ENCODE measurements at places on chromosomes 6 and 20. TPM values are rescaled to one million over a fixed set of nuclear protein-coding genes. Genes with fewer than 3 reads are reported as not detected.

DNA sequence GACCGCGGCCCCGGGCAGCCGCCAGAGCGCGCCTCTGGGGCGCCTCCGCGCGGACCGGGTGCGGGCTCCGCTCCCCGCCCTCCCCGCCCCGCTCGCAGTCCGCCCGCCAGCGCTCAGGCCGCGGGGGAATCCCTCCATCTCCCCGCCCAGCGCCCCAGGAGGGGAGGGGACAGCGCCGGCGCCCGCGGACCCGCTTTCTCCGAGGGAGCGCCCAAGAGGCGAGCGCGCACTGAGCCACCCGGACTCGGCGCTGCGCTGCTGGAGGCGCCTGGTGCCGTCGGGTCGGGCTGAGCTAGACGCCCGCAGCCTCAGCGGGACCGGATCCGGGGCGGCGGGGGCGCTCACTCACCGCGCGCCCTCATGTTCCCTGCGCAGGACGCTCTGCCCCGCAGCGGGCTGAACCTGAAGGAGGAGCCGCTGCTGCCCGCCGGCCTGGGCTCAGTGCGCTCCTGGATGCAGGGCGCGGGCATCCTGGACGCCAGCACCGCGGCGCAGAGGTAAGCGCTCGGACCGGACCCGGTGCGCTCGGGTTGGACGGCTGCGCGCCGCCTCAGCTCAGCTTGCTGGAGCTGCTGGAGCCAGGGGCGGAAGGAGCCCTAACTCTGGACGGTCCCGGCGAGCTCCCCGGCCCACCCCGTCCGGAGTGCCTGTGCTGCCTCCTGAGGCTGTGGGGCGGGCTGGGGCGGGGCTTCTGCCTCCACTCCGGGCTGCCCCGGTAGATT lies 867 bp downstream of the EBF4 start:
- DNase-seq = peak; percentile 54

- no peak for DNase-seq
Measured at GRCh38 chr6:21332077-21332476, 261.5 kb upstream of the SOX4 start.

DNA sequence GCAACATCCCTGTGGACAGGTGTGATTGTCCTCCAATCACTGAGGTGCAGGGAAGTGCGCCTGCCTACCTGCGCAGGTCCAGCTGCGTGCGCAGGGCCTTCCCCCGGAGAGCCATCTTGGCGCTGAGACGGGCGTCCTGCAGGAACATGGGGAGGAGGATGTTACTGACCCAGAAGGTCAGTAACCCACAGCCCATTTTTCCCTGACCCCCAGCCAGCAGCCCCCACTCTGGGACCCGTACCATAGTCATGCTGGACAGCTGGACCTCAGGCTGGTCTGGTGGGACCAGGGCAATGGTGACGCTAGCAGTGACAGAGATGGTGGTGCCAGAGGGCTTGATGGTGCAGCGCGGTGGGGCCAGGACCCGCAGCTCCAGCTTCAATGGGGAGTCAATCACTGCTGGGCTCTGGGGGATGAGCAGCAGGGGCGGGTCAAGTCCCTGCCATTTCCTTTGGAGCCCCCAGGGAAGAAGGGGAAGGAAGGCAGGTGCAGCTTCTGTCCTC lies 9.7 kb downstream of the PLTP start:
- no peak for DNase-seq

ZSWIM3 gene
- 3.7 TPM for total RNA-seq

GRCh38 chr20:61650912-61651733 lies 399.1 kb downstream of the CDH4 start:
- no peak for DNase-seq

RIMS4 gene
- total RNA-seq = 0.07 TPM

ADGRB3 gene
- not detected for total RNA-seq

GRCh38 chr6:53492860-53493634 lies 51.9 kb downstream of the GCLC start:
- DNase-seq = peak; percentile 45

GRCh38 chr6:71289039-71289801 lies 609 bp downstream of the OGFRL1 start:
- DNase-seq = peak; percentile 13

- no peak for DNase-seq
Measured at GRCh38 chr6:8855411-8855810, 420.1 kb upstream of the SLC35B3 start.

- DNase-seq = no peak
Measured at GRCh38 chr6:5158180-5158579, 73.0 kb downstream of the PPP1R3G start.

DNA sequence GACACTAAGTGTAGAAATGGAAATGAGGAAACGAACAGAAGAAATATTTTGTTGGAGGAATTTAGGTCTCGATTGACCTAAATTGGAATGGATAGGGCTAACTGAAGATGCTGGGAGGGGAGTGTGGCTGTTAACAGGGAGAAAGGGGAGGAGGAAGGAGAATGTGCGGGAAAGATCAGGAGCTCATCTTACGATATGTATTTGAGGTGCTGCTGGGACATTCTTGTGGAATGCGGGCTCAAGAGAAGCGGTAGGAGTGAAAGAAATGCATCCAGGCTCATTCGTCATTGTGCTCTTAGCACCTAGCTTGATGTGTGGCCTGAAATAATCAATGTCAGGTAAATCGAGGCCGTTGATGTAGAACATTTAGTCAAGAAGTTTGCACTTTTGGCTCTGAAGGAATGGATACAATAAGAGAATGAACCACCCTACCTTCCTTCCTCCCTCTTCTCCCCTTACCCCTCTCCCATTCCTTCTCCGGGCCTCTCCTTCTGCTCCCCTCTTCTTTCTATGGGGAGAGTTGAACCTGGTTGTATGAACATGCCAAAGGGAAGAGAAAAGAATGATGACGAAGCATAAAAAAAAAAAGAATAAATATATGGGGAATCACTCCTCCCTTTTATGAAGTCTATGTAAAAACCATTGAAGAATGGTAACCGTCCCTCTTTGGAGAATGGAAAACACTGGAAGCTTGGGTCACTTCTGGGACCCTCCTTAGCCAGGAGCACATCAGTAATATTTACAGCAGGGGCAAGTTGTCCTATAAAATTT lies 70.9 kb downstream of the SASH1 start:
- DNase-seq = no peak

DNA sequence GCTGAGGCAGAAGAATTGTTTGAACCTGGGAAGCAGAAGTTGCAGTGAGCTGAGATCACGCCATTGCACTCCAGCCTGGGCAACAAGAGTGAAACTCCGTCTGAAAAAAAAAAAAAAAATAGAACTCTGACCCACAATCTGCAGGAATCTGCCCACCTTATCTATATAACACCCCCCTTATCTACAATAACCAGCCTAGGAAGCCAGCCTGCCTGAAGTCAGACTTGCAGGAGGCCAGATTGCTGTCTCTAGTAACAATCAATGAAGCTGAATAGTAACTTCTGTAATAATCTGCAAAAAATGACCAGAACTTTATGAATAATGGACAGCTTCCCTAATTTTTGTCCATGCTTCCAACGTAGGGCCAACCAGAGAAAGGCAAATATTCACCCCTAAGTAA lies 352.5 kb downstream of the CD83 start:
- no peak for DNase-seq

BAG2 gene
- total RNA-seq = 7.0 TPM

DNA sequence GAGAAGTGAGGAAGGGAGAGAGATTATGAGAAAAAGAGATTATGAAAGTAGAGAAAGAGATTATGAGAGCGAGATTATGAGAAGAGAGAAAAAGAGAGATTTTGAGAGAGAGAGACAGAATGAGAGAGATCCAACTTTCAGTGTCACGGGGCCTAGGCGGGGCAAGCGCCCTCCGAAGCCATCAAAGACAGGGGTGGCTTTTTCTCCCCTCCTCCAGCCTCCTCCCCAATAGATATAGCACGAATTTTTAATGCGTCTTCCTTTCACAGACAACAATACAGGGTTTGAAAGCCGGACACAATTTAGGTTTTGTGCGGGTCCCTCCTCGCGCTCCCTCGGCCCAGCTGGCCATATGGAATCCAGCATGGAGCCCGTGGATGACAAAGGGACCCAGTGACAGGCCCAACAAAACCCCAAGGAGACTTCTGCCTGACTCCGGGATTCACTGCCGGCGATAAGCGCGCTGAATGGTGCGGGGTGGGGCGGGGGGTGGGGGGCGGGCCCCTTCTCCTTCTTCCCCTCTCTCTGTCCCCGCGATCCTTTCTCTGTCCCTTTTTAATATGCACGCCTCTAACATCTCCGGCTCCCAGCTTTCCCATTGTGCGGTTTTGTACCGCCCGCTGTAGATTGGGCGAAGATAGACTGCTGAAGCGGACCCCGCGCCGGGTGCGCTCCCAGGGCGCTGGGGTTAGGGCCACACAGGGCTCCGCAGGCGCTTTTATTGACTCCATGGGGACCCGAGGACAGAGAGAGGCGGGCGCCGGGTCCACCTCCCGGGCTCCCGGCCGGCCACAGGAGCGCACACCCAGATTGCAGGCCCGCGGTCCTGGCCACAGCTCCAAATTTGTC lies 5.4 kb downstream of the NKX2-2 start:
- DNase-seq = no peak

GRCh38 chr6:5759571-5759970 lies 247.2 kb downstream of the NRN1 start:
- no peak for DNase-seq

Measured in activated naive CD4-positive, alpha-beta T cell treated with anti-CD3 and anti-CD28 coated beads for 36 hours (primary cell).